ENCODE measurements at places on chromosomes 16 and 17.

- no peak for DNase-seq
These were observed 74.2 kb downstream of the HAPSTR1 start for GRCh38 chr16:9165681-9166080.

- no peak for DNase-seq
These were observed 248.1 kb downstream of the HS3ST3A1 start for GRCh38 chr17:13353590-13353989.

DNA sequence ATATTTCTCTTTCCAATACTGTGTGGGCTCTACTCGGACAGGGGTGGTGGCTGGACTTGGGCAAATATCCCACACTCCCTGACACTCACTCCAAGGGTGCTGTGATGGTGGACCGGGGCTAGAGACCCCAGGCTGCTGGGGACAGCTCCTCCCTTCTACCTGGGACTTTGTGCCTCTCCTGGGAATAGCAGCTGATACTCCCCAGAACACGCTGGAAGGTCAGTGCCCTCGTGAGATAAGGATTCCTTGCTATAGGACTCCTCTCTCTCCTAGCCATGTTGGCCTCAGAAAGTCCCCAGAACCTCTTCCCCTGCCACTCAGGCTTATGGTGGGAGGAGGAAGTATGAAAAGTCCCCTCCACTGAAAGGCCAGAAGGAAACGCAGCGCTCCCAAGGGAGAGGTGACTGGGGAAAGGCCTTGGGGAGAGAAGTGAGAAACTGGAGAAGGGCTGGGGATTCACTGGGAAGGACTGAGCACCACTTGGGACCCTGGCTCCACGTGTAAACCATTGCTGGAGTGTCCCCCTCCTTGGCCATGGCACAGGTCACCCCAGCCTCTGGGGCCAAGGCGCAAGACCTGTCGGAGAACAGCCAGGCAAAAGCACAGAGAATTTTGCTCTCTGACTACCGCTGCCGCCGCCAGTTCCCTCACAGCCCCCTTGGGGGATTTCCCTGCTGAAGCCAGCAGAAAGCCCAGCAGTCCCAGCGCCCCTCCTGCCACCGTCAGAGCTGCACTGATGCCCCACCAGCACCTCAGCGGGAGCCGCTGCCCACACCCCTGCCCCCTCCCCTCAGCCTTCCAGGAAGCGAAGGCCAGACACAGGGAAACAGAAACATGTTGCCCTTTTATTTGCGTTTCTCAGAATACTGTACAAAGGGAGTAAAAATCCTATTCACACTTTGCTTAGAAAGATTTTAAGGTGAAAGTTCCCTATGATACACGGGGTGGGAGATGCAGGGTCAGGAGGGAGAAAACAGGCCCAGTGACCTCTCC is 2.1 kb upstream of the GSDMB start:
- DNase-seq = peak; percentile 55

DNA sequence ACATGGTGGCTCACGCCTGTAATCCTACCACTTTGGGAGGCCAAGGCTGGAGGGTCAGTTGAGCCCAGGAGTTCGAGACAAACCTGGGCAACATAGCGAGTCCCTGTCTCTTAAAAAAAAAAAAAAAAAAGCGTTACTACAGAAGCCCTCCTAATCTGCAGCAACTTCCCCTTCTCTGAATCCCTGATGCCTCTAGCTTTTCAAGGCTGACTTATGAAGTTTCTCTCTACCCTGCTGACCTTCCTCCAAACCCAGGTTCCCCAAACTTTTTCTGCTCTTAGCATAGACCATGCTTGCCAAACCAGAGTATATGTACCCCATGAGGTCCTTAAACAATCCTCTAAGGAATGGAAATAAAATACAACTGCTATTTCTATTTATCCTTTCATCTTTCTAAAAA is 16.4 kb downstream of the LYRM1 start:
- no peak for DNase-seq

GRCh38 chr17:20074489-20074888 is 65.3 kb downstream of the SPECC1 start:
- DNase-seq = no peak

GRCh38 chr16:52633230-52633629 is 86.3 kb upstream of the TOX3 start:
- no peak for DNase-seq

DNA sequence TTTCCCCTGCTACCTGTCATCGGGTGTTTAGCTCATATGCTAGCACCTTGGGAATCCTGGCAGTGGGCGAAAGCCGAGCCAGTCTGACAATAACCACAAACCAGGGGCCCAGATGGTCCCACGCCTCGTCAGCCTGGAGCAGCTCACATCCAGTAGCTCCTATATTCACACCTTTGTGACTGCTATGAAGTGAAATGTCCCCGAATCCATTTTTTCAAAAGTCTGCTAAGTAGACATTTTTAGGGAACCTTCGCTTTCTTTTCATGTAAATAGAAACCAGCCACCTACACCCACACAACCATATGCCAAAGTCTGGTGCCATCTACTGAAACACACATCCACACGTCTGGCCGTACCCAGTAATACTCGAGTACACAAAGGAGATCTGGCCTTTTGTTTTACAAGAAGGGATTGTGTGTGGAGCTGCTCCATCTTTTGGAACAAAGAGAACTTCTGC is 176.8 kb downstream of the SLC39A11 start:
- DNase-seq = no peak

DNA sequence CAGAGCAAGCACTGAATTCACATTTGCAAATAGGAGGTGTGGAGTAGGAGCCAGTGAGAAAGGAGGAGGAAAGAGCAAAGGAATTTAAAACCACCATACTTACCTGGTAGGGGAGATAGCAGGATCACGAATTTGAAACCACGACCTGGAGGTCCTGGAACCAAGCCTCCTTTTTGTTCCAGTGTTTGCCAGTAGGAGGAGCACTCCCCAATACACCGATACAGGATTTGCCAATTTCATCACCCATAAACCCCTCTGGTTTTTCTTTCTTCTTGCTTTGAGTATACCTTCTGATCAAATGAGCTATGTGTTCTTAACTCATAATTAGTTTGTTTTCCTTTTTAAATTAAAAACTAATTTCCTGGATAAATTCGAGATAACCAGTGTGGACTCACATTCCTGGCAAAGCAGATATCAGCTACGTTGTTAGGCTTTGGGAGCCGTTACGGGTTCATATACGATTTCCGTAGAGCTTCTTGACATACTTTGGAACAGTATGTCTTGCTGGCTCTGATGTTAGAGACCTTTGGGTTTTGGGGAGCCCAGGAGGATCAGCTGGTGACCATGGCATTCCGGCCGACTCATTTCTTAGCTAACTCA is 22.7 kb downstream of the BCO1 start:
- DNase-seq = peak; percentile 7

DNA sequence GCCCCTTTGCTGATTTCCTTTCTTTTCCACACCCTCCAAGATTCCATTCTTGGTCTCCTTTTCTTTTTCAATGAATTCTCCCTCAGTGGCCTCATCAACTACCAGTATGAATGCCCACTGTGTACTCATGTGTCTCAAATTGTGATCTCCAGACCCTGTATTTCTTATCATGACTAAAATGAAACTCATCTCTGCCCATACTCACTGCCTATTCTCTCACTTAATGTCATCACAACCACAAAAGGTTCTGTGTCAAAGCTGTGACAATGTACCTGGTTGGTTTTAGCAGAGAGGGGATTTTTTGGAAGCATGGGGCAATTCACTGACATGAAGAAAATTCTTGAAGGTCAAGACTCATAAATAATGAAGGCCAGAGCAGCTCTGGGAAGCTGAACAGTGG is 11.5 kb upstream of the TBX4 start:
- DNase-seq = no peak

DNA sequence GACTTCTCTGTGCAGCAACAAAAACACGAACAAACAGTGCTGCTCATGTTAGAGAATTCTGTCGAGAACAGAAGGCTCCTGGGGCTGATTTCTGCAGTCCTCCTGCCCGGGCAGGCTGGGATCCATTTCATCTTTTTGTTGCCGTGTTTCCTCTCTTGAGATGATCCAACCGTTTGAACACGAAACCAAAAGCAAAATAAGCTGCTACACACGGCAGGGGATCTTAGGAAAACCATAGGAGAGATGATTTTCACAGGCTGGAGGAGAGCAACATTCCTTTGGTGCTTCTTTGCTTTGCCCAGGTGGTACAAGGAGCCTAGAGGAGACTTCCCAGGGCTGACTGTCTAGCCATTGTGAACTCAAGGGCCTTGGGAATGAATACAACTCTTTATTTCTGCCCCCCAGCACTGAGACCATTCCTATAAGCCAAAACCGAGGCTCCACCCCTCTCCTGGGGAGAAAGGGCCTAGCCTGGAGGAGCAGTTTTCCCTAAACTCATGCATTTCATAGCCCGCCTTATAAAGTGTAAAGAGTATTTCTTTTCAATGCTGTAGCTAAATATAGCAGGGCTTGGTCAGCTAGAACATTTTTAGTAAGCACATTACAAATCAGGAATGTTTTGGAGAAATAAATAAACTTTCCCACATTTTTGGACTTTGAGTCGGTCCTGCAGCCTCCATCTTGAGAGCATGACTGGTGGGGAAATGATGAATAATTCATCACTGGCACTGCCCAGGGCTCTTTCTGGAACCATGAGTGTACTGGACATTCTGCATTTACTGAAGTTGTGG is 7.7 kb downstream of the FOXL1 start:
- DNase-seq = no peak

- DNase-seq = no peak
These were observed 19.8 kb downstream of the REXO5 start for GRCh38 chr16:20826039-20826566.

DNA sequence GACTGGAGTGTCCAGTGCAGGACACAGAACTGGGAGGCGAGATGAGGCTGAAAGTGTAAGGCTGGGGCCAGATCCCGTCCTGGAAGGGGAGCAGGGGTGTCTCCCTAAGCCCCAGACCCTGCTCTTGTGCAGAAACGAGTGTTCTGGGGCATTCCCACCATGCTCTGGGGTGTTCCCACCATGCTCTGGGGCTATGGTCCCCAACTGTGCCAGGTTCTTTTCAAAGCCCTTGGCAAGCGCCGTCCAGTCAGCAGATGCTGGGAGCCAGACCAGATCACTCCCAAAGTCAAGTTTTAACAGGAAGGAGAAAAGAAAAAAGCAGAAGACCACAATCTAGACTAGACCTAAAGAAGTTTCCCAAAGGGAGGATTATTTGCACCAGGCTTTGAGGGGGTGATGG is 2.5 kb downstream of the TAX1BP3 start:
- no peak for DNase-seq

DNA sequence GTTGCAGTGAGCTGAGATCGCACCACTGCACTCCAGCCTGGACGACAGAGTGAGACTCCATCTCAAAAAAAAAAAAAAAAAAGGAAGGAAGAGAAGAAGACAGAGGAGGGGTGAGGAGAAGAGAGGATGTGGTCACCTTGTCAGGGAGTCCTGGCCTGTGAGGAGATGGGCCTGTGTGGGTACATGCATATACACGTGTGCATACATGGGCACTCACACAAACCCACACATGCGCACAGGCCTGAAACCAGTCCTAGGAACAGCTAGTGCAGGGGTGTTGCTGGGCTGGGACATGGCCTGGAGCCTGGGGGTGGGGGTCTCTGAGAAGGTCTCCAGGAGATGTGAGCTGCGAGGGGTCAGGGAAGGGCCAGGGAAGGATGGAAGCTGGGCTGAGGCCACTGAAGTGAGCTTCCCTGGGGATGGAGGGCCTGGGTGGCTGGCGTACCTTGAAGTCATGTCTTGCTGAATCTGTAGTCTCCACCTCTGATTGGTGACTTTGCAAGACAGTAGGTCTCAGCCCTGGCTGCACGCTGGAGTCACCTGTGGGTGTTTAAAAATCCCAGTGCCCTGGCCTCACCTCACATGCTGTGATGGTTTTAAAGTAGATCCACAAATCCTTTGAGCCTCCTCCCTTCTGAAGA is 72.4 kb downstream of the MRM1 start:
- no peak for DNase-seq

GRCh38 chr17:46085522-46085921 is 86.5 kb downstream of the STH start:
- DNase-seq = no peak

- DNase-seq = no peak
These were observed 6.1 kb upstream of the RNF157 start for GRCh38 chr17:76246080-76247066.

DNA sequence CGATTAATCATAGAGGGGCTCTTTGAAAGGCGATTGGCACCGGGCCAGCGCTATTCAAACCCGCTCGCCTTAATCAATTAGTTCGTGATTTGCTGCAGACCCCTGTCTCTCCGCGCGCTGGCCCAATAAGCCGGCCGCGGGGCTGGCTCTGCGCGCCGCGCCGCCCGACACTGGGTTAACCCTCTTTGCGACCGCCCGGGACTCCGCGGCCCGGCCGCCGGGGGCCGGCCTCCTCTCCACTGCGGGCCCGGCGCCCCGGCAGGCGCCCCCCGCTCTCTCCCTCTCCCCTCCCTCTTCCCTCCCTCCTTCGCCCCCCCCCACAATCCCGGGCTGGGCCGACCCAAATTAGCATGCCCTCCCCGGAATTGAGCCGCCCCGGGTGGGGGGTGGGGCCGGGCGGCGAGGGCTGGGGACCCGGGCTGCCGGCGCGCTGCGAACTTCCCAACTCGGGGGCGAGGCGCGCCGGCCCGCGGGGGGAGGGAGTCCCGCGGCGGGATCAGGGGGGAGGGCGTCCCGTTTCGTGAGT is 428 bp upstream of the SALL1 start:
- no peak for DNase-seq

GRCh38 chr17:76004750-76005262 is 4.2 kb downstream of the CDK3 start:
- no peak for DNase-seq

DNA sequence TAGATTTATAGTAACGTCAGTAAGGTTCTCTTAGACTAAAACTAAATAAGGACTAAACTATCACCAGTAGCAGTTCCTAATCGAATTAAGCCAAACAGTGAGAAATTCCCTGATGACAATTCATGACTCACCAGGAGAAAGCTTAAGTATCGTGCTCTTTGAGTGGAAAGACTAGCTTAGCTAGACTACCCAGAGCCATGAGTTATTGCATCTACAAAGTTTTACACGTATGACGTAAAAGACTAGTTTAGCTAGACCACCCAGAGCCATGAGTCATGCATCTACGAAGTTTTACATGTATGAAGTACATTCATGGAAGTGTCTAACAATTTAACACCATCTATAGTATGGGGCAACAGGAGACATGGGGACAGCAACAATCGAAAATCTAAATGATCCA is 36.6 kb downstream of the UBE2G1 start:
- no peak for DNase-seq

- DNase-seq = no peak
These were observed 38.0 kb downstream of the SLC5A11 start for GRCh38 chr16:24883714-24884151.

DNA sequence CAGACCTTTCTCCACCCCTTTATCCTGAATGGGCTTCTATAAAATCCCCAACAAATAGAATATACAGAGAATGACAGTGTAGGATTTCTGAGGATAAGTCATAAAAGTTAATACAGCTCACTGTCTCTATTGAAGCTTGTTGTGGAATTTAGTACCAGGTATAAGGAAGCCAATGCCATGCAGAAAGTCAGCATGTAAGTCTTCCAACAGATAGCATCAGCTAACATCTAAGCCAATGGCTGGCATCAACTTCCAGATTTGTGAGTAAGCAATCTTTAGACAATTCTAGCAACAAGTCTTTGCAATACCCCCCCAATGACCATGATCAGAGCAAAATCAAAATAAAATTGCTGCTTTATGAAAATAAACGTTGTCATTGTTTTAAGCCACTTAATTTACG is 22.5 kb upstream of the LRRC37A3 start:
- DNase-seq = no peak
